Non-pigmented ciliary epithelial cell (primary cell): ENCODE measurements at places on chromosomes 2 and 18.

GRCh38 chr2:73611193-73611592, 31.0 kb downstream of the NAT8 start:
- no peak for DNase-seq

- no peak for DNase-seq
Observed at GRCh38 chr2:161681046-161681445, 56.8 kb downstream of the SLC4A10 start.

- DNase-seq: peak; percentile 15
Observed at GRCh38 chr2:163601377-163601776, 134.4 kb downstream of the FIGN start.

DNA sequence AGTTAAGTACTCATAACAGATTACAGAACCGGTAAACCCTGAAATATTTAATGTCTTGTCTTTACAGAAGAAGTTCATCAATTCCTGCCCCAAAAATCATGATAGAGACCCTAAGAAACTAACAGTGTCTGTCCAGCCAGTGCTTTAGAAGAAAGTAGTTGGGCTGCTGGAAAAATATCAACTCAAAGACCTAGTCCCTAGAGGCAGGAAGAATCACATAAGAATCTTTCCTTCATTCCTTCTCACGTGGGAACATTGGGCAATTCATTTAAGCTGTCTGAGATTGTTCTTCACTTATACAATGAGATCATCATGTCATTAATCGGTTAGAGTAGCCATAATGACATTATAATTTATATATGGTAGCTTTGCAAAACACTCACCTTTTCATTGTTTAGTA, 156.4 kb downstream of the CCBE1 start:
- DNase-seq: no peak

GRCh38 chr2:38394903-38395341, 17.8 kb upstream of the ATL2 start:
- DNase-seq: no peak

DNA sequence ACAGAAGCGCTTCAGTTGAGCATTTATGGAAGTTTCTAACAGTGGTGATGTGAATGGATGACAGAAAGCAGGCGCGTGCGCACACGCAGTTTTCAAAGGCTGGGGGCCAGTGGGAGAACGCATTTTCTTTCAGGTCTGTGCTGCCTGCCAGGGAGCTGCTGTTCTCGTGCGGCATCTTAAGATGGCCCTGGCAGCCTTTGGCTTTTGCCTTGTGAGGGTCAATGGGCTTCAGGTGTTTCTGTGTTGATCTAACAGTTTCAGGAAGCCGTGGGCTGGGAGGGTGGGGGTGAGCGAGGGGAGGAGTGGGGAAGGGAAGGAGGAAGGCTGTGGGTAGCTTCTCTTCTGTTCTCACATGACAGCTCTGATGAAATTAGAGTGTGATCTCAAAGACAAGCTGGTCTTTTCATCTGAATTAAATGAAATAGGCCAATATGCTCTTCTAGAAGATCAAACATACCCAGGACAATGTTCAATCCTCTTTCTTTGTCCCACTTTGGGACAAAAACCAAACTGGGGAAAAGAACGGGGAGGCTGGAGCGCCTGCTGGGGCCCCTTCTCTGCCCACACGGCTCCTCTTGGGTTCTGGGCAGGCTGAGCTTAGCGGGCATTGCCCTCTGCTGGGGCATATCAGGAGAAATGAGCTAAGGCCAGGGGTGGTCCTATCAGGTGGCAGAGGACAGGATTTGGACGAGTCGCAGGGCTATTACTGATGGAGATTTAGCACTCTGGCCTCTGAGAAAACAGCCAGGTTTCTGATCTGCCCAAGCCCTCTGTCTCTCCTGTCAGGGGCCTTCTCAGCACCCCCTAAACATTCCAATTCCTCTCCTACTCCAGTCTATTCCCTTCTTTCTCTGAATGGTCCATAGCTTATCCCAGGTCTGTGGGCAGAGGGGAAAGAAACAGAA, 126.2 kb upstream of the LGALSL start:
- no peak for DNase-seq

DNA sequence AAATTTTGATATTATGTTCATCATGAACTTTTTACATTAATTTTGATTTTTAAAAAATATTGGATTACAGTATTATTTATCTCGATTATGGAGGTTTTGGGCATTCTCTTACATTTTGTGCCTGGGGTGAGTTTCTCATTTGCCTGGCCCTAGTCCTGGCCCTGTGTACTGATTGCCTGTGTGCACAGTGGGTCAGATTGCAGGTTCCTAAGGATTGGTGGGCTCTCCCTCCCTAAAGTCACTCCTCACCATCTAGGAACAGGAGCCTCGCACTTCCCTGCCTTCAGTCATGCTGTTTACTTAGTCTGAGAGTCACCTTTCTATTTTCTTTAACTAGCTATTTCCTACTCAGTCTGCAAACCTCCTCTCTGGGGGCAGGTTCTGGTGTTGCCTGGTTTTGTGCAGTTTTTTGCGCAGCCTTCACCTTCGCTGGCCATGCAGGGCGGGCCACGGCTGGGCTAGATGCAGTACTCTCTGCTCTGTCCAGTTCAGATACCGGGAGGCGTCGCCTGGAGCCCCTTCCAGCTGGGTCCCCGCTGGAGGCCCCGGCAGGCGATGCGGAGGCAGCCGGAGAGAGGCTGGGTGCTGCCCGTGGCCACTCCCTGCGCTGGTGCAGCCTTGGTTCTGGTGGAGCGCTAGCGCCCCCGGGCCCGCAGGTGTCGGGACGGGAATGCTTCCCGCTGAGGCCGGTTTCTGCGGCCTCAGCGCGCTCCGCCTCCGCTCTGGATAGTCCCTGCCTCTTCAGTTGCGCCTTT, 23.3 kb upstream of the MC5R start:
- no peak for DNase-seq

- no peak for DNase-seq
Observed at GRCh38 chr2:103785432-103785831, 1023.6 kb downstream of the TMEM182 start.

DNA sequence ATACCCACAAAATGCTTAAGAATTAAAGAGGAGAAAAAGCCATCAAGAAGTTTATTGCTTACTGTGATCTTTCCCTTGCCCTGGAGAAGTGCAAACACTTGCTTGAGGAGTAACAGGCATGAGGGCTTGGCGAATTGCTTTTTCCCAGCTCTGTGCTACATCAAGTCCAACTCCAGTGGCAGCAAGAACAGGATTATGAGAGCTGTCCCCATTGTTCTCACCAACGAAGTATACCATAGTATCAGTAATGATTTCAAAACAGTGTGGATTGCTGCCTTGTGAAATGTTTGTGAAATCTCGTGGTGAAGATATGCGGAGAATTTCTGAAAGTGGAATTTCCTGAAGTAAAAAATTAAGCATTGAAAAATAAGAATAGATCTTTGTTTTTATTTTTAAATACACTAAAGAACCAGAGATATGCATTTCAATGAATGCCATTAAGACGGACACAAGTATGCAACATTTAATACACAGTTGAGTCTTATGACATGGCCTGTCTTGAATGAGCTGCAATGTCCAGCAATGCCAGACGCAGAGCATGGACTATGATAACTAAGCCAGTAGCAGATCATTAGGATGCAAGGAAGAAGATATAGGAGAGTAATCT, 43.0 kb downstream of the NDUFAF7 start:
- DNase-seq: no peak

DNA sequence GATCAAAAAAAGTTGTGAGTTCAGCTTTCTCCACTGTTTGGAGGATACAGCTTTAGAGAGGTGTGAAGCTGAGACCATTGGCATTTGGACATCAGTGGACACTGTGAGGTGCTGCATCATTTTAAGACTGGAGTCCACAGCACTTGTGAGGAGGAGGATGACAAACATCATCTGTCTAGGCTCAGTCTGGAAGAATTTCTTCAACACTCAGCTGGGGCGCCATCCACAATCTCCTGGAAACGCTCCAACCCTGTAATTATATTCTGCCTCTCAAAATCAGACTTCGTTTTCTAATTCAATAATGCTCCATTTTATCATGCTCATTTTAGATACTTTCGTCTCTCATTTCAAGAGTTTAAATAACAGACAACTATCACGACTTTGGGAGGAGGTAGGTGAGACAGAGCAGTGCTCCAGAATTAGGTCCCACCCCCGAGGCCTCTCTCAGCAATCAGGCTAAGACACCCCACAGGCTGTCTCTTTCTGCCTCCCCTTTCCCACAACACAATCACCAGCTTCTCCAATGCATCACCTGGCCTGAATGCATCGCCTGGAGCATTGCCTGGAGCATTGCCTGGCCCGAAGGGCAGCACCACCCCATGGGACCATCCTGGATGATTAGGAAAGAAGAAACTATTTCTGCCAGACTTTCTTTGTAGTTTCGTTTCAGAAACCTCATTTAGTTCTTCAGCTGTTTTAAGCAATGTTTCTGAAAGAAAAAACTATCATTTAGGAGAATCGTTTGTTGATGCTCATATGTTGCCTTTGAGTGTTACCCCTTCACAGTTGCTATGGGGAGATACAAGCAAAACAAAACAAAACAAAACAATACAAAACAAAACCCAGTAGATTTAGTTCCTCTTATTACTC, 37.0 kb upstream of the DPP10 start:
- no peak for DNase-seq
